ENCODE measurements at places on chromosomes 16 and 17.

- no peak for DNase-seq
Measured at GRCh38 chr17:34067011-34067410, 188.1 kb upstream of the CCL2 start.

- no peak for DNase-seq
Measured at GRCh38 chr16:75292691-75293090, 41.3 kb upstream of the BCAR1 start.

DNA sequence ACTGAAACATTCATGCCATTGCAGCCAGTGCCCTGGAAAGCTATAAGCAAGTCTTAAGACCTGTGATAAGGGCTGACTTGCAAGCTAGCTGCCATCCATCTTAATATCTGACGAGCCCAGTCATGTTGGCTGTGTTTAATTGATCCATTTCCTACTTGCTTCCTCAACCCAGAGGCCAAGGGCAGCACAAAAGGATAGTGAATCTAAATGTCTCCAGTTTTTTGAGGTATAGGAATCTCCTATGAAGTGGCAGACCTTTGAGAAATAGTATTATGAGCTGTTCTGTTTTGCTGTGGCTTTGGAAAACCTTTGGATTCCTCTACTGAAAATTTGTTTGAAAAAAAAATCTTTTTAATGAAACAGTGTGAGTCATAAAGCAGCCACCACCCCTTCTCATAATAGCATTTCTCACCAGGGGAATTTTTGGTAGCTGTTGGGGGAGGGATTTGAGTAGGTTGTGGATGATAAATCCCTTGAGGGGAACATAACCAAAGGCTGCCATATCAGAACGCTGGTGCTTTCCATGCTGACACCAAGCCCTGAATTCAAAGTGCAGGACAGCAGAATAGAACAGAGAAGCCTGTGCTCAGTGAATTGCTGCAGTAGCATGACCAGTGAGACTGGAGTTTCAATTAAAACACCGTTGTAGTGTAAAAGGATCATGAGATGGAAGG, 12.9 kb downstream of the ZNRF1 start:
- no peak for DNase-seq

DNA sequence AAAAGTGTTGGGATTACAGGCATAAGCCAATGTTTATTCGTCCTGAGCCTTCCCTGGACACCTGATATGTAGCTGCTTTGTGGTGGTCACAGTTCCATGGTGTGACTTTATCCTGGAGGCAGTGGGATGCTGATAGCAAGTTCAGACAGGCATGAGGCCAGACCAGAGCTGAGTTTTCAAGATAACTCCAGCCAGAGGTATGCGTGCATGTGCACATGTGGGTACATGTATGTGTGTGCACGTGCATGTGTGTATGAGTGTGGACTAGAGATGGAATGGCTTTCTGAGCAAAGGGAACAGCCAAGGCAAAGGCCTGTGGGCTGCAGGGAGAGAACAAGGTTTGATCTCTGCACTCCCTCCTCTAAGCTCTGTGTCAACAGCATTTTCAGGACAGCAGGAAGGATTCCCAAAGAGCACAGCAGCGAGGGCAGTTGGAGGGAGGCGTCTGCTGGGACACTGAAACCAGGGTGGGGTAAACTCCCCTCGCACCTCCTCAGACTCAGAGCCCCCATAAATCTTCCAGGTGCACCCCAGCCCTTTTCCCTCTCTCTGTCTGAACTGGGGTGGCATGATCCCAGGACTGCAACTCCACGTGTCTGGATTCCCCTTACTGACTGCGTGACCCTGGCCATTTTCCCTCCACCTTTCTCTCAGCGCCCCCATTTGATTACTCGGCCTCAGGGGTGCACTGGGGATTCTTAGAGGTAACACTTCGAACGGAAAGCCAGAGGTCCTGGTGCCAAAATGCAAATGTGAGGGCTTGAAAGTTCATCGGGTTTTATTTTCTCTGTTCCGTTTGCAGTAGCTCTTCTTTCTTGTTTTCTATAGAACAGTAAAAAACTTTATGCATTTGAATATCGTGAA, 15.3 kb downstream of the NLRC5 start:
- DNase-seq, result no peak

- DNase-seq, result no peak
Measured at GRCh38 chr17:40963838-40964237, 2.9 kb downstream of the KRT39 start.

DNA sequence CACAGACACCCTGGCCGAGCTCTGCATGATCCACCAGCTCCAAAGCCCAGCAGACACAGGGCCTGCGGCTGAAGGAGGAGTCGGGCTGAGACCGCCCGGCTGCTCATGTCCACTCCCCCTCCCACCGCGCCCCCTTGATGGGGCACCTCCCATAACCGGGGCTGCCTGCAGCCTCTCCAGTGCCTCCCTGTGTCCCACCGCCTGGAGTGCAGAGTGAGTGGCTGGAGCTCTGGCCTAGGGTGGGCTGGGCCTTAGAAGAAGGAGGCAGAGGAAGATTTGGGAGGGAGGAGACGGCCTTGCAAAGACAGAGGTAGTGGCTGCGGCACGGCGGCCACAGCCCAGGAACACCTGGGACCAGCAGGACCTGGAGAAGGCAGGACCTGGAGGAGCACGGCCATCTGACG, 4.0 kb downstream of the CBFA2T3 start:
- DNase-seq, result no peak

DNA sequence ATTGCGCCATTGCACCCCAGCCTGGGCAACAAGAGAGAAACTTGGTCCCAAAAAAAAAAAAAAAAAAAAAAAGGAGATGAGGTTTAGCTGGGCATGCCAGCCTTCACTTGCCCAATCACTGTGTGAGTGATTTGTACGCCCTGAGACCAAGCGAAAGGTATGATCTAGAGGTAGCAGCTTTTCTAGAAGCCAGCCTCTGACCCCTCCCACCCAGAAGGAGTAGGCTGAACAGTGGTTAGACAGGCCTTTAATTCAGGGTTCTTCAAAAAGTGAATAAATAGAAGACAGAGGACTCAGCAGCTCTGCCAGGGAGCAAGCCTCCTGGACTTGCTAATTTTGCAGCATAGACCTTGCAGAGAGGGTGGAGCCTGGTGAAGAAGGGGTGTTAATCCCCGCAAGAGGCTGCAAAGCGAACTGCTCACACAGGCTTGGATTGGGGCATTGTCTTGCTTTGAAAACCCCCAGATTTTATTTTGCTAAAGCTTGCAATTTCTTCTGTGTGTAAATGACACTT, 7.1 kb upstream of the CYTH1 start:
- DNase-seq, result no peak

GRCh38 chr16:19876501-19877059, 8.1 kb downstream of the GPRC5B start:
- no peak for DNase-seq

DNA sequence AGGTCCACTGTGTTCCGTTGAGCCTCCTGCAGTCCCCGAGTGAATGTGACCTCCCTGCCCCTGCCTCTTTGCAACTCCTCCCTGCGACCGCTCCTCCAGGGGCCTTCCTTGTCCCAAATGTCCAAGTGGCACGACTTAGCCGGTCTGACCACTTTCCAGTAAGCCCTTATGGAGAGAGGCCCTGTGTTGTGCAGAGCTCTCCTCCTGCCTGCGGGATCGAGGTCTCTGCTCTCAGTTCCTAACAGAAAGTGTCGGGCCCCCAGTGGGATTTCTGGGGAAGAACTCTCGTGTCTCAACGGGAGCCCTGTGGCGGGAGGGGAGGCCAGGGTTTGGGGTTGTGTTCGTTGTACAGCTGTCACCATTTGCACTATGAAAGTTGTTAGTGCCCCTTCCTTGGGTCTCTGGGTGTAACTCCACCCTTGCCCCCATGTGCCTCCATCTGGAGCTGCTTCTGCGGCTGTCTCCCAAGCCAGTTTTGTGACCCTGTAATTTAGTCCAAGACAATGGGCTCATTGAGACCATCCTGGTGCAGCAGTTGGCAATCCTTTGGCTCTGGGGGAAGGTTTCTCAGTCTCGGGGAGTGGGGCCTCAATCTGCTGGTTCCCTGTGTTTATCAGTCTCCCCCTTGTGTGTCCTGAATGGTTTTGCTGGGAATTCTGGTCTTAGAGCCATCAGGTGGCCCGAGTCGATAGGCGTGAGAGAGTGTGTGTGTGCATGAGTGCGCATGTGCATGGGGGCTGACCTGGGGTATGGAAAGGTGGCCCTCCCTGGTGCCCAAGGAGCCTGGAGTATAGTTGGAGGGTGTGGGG, 234.5 kb downstream of the SEC14L1 start:
- DNase-seq, result no peak

Measured in NT2/D1 (cell line).